ENCODE measurements at places on chromosomes 2 and 18. TPM values are rescaled to one million over a fixed set of nuclear protein-coding genes. Genes with fewer than 3 reads are reported as not detected.
A peak's percentile ranks its signal among the peaks of the same experiment; 100 is the strongest.

DNA sequence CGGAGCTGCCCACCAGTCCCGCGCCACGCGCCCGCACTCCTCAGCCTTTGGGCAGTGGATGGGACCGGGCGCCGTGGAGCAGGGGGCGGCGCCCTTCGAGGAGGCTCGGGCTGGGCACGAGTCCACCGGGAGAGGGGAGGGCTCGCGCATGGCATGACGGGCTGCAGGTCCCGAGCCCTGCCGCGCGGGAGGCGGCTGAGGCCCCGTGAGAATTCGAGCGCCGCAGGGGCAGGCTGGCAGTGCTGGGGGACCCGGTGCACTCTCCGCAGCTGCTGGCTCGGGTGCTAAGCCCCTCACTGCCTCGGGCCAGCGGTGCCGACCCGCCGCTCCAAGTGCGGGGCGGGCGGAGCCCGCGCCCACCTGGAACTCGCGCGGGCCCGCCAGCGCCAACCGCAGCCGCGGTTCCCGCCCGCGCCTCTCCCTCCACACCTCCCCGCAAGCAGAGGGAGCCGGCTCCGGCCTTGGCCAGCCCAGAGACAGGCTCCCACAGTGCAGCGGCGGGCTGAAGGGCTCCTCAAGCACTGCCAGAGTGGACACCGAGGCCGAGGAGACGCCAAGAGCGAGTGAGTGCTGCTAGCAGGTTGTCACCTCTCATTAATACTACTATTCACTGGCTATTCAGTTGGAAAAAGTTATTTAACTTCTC is 3.6 kb upstream of the TTC21B start:
- no peak for DNase-seq

GRCh38 chr2:236873636-236874035 is 212.1 kb upstream of the COPS8 start:
- DNase-seq = no peak

GRCh38 chr2:197195518-197195917 is 115.1 kb downstream of the ANKRD44 start:
- peak; percentile 89 for DNase-seq

IL1F10 gene
- total RNA-seq = not detected

PIAS2 gene
- total RNA-seq = 27.7 TPM

DNA sequence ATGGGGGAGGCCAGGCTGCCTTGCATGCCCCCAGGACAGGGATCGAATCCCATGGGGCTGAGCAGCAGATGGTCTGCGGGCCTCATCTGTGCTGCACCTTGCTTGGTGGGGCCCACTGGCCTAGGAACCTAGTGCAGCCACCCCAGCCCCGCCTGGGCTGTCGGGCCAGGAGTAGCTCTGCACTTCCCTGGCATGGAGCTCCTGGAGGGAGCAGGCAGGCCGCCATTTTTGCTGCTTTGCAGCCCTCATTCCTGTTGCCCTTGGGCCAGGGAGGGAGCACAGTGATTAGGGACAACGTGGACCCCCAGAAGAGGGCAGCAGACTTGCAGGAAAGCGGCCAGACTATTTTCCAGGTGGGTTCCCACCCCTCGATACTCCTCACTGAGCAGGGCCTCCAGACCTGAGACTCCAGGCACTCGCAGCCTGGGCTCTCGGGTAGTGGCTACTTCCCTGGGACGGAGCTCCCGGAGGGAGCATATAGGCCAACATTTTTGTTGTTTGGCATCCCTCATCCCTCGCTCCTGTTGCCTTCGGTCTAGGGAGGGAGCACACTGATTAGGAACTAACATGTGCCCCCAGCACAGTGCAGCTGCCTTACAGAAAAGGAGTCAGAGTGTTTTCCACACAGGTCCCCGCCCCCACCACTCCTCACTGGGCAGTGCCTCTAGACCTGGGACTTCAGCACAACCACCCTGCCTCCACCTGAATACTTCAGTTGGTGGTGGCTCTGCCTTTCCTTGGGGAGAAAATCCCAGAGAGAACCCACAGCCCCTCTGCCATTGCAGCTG is 99.5 kb downstream of the MAIP1 start:
- no peak for DNase-seq

GCG gene
- total RNA-seq = not detected

- no peak for DNase-seq
Measured at GRCh38 chr2:181190711-181191110, 210.3 kb downstream of the UBE2E3 start.

GRCh38 chr2:196967775-196968174 is 41.3 kb upstream of the PGAP1 start:
- no peak for DNase-seq

CCDC178 gene
- total RNA-seq = 0.80 TPM

ATG9A gene
- 62.2 TPM for total RNA-seq

- no peak for DNase-seq
Measured at GRCh38 chr2:17101596-17101995, 416.6 kb downstream of the RAD51AP2 start.

FOXD4L1 gene
- total RNA-seq = 0.18 TPM

DNA sequence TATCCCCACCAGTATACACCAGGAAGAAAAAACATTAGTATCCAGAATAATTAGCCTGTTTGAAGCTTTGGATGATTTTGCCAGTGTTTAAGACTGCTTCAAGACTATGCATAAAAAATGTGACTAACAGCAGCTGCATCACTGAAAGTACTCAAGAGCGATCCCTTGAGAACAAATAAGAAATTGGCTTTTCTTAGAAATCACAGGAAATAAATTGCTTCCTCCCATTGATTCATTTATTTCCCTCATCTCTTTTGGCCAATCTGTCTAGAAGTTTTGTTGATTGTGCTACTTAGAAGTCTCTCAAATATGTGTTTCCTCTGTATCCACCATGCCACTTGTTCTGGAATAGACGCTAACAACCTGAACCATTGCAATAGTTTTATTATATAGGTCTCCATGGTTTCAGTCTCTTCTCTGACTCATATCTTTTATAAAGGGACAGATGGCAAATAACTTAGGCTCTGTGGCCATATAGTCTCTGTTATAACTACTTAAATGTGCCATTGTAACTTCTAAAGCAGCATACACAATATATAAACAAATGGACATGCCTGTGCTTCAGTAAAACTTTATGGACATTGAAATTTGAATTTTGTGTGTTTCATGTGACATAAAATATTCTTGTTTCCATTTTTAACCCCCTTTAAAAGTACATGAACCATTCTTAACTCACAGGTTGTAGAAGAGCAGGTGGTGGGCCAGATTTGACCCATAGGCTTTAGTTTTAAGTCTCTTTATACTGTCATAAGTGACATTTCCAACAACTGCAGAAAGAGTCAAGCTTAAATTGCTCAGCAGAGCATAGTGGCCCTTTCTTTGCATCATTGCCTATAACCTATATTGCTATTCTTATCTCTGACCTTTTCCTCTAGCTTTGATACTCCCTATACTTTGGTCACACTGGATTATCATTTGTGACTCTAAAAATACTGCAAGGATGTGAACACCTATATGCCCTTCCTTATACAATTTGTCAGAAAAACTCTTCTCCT is 123.9 kb downstream of the MC4R start:
- no peak for DNase-seq

DNA sequence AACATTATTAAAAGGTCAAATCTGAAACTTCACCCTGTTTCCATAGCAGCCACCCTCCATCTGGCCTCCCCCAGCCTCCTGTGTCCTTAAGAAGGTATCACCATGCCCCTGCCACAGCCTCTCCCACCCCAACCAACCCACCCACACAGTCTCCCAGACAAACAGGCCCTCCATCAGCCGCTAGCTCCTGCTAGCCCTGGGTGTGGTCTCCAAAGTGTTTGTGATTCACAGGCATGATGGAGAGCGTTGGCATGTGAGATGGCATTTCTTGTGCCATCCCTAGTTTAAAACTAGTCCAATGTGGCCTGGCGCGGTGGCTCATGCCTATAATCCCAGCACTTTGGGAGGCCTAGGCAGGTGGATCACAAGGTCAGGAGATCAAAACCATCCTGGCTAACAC is 44.9 kb upstream of the GPR45 start:
- no peak for DNase-seq

DNA sequence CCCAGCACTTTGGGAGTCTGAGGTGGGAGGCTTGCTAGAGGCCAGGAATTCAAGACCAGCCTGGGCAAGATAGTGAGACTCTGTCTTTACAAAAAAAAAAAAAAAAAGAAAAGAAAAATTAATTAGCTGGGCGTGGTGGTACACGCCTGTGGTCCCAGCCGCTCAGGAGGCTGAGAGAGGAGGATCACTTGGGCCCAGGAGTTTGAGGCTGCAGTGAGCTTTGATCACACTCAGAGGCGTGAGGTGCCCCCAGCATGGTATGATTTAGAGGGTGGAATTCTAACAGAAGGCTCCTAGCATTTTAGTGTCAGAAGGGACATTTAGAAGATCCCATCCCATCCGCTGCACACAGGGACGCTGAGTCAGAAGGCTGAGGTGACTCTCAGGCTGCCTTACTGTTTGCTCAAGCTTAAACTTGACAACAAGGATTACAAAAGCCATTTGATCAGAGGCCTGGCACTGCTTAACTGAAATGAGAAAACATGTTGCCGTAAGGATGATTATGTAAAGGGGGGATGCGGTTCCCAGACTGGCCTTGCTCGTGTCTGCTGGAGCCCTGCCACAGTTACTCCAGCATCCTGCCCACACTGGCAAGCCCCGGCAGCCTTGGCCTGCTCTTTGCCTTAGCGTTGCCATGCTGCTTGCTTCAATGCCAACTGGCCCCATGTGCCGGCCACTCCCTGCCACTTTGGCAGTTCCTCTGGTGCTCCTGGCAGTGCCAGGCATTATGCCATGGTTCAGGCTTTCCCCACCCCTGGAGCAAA is 45.6 kb upstream of the SLC1A4 start:
- no peak for DNase-seq

DNA sequence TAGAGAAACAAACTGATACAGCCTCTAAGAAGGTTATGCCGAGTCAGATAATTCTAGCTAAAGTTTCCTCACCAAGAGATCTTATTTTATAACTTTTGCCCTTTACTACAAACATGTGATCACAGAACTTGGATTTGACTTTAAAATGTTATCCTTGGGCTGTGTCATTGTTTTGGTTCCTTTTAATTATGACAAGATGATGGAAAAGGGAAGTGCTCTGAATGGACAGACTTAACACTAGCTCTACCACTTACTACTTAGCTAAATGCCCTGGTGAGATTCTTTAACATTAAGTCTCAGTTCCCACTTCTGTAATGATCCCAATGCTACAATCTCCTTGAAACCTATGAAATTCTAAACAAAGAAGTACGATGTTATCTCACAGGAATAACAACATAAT is 69.9 kb downstream of the RTTN start:
- peak; percentile 29 for DNase-seq

GRCh38 chr2:9355270-9355669 is 68.1 kb downstream of the ITGB1BP1 start:
- no peak for DNase-seq

STPG4 gene
- 0.53 TPM for total RNA-seq

- no peak for DNase-seq
Measured at GRCh38 chr2:120684289-120685065, 51.2 kb upstream of the GLI2 start.

NEURL3 gene
- total RNA-seq = not detected

- DNase-seq = no peak
Measured at GRCh38 chr2:1234731-1235308, 178.4 kb upstream of the TPO start.

GRCh38 chr2:176114120-176114929 is 2.3 kb upstream of the HOXD10 start:
- no peak for DNase-seq

DNA sequence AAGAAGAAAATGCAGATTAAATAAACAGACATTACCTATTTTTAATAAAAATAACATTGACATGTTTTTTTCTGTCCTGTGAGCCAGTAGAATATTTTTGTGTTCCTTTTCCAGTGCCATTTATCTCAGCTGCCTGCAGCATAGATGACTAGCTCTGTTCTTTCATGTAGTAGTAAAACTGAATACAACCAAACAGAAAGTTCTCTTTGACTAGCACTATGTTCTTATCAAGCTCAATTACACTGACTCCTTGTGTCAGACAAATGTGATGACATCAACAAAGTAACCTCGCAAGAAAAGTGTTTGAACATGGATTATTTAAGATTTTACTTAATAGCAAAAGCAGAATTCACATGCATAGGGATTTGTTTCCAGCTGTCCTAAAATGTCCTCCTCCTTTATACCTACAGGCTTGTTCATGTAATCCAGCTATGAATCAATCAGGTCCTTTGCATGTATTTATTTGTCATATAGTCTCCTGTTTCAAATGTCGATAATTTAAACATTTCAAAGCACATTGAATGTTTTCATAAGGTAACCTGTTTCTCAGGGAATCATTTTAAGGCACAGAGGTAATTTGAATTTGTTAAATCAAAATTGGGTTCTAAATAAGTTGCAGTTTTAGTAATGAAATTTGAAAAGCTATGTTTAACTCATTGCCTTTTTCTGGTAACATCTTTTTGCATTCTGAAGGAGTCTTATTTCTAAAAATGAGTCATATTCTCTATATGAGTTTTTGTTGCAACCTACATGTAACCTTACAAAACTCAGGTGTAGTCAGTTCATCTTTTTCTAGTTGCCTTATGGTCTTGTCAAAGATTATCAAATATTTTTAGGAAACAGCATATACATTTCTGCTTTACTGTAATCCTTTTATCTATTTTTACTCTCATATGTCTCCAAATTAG is 215.3 kb upstream of the GULP1 start:
- DNase-seq = no peak

DNA sequence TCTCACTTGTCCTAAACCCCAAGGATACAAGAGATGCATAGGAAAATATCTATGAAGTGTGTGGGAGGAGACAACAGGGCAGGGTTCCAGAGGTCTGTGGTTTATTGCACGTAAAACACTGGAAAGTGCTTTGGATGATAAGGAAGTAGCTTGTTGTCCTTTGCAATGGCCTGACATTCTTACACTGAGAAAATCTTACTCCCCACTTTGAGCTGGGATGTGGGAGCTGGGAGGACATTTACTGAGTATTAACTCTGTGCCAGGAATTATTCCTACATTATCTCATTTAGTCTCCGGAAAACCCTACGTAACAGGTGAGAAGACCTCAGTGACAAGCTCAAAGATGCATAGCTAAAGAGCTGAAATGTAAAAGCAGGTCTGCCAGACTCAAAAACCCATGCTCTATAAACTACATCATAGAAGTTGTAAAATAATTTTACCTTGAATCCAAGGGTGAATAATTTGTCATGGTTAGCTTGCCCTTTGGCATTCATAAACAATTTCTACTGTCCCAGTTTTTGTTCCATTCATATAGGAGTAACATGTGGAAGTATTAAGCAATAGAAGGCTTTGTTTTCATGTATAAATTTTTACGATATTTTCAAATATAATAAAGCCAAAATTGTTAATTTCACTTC is 9.2 kb upstream of the GALNT3 start:
- no peak for DNase-seq

SPDYA gene
- total RNA-seq = 0.92 TPM

All from endothelial cell of umbilical vein (primary cell).